ENCODE measurements at places on chromosomes 3 and 15.
A peak's percentile ranks its signal among the peaks of the same experiment; 100 is the strongest.

GRCh38 chr15:25372298-25372697, 66.5 kb downstream of the UBE3A start:
- peak; percentile 8 for DNase-seq

DNA sequence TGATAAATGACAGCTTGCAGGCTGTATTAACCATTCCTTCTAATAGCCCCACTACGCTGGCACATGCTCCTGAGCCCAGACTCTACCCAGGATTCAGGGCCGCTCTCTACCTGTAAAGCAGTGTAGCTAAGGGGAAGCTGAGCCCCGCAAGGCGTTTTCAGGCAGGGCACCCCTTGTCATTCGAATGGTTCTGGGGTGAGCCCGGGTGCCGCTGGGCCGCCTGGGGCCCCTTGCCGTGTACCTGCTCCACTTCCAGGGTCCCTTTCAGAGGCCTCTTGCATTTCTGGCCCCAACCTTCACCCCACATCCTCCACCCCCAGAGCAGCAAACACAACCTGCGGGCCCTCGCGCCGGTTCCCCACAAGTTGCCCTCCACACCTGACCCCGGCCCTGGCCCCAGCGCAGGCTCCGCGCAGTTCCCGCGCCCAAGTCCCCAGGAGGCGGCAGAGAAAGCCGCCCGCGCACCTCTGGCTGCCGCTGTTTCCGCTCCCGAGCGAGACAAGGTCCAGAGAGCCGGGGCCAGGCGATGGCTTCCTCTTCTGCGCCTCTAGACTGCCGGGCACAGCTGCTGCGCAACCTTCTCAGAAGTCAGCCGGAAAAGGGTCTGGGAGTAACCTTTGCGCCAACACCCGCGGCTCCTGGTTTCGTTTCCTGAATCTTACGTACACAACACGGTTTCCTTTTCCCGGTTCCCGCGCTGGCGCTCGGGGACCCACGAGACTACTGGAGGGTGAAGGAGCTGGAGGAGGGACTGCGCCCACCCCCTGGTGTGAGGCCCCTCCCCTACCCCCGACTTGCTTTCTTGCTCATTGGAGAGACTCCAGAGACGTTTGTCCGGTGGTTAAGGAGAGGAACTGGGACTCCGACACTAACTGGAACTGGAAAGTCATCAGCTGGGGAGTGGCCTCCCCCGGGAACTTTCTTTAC, at the start of gene PLSCR1:
Gene PLSCR1 (minus strand): TSS at position 606 of the 927 bp plus-strand sequence. CDS start 8,055 bp downstream, outside the sequence.
- DNase-seq, result peak; percentile 98

- no peak for DNase-seq
Observed at GRCh38 chr15:40731034-40731433, 24.0 kb downstream of the RMDN3 start.

DNA sequence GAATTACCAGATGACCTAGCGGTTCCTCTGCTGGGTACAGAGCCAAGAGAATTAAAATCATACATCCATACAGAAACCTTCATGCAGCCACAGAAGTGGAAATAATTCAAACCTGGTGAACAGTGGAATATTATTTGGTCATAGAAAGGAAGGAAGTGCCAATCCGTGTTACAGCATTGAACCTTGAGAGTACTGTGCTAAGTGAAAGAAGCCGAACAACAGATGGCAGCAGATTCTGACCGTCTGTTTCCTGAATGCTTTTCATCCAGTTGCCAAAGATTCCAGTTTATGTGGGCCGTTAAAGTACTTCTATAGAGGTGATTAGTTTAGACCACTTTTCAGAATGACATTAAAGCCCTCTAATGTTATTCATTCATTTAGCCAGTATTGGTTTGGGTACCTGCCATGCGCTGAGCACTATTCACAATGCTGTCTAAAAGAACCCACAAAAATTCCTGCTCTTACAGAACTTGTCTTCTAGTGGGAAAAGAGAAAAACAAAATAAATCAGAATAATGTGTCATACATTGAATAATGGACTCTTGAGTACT, 45.8 kb upstream of the SENP5 start:
- DNase-seq, result no peak

GRCh38 chr3:187185759-187186158, 11.5 kb upstream of the RTP1 start:
- DNase-seq, result no peak

DNA sequence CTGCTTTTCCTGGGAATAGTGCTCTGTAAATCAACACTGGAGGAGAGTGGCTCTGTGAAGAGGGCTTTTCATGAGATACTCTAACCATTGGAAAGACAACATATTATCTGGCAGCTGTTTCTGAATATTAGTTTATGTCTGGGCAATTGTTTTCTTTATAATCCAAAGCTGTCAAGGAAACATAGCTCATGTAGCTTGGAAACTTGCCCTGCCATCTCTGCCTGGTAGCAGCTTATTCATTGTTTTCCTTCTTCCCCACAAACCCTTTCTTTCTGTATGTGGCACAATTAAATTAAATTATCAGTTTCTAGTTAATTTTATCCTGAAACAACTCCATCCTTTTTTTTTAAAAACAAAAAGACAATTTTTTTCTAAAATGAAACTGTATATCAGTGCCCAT, 160.0 kb downstream of the EDEM1 start:
- peak; percentile 20 for DNase-seq

DNA sequence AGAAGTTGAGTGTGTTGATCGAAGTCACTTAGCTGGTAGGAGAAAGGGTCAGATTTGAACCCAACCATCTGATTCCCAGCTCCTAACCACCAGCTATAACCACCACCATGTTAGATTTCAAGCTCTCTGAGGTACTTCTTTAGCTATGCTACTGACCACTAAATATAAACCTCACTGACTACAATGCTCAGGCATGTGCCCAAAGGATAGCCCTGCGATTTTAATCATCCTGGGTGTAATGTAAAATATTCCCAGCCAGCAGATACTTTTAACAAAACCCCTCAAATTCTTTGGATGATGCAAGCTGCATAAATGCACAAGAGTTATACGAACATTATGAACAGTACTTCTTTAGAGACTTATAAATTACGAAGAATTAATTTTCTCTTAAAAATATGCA, 115.2 kb upstream of the TSC22D2 start:
- DNase-seq, result no peak

DNA sequence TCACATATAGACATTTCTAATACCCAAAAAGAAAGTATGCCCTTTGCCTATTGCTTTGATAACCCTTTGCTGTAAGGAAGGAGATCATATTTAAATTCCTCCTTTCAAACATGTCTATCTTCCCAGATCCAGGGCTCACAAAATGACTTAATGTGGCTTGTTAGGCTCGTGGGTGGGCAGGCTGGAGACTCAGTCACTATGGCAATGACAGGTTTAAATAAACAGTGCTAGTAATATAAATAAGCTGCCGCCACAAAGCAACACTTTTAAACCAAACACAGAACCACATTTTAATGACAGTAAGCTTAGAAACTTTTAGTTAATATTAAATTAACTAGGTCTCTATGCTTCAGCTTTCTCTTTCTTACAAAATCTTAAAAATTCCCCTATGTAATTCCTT, 616.0 kb upstream of the NAALADL2 start:
- peak; percentile 7 for DNase-seq

- peak; percentile 64 for DNase-seq
Observed at GRCh38 chr15:39270934-39271333, 309.9 kb upstream of the THBS1 start.

- peak; percentile 64 for DNase-seq
Observed at GRCh38 chr3:14791343-14791945, 27.3 kb upstream of the FGD5 start.

GRCh38 chr15:43808960-43809678, 8.7 kb downstream of the HYPK start:
- DNase-seq, result no peak

DNA sequence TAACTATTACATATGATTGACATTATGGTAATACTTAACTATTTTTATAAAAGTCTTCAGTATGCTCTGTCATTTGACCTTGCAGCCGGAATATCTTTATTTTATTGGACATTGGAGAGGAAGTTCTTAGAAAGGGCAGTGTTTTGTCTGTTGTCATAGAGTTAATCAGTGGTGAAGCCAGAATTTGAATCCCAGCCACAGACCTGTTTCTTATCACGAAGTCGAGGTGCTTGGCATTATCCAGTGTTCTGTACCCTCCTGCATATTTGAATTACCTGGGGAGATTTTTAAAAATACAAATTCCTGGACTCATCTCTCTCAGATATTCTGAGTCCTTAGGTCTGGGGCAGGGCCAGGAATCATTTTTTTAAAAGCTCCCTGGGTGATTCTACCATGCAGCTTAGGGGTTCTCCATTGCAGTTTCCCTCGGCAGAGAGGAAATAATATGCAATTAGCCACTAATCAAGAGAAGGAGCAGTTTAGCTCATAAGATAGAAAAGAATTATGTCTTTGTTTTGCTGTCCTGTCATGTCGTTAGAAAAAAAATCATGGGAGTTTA, 195.6 kb upstream of the CFAP20DC start:
- peak; percentile 49 for DNase-seq

GRCh38 chr3:152719264-152719663, 115.7 kb upstream of the P2RY1 start:
- DNase-seq, result peak; percentile 25

DNA sequence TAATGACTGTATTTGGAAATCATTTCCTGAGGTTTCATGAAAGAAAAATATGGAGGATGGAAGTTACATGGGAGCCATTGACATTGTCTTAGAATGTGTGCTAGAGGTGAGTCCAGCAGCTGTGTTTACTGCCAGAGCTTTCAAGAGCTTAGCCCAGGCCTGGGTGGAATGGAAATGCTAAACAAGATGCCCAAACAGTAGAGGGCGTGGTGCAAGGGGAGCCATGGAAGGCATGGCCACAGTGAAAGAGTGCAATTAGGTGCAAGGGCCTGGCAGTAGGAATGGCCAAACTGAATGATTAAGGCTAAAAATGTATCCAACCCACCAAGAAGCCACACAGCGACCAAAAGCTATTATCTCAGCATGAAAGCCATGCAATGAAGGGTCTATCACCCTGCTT, 257.7 kb upstream of the NR2F2 start:
- DNase-seq, result no peak

GRCh38 chr3:29475854-29476253, 195.0 kb downstream of the RBMS3 start:
- DNase-seq, result peak; percentile 33

DNA sequence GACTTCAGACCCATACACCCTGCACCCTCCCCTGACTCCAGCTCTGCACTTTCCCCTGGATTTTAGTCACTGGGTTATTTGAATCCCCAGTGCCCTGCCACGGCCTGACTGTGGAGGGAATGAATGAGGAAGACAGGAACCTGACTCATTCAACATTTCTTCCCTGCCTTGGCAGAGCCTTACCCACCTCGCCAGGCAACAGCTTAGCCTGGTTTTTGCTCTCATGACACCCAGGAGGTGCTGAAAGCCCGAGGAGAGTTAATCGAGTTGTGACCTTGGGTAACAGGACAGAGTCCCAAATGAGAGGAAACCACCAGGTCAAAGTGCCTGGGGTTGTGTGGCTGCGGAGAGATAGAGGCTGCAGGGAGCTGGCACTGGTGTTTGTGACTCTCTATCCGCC, 128.3 kb downstream of the SMAD6 start:
- DNase-seq, result peak; percentile 89

DNA sequence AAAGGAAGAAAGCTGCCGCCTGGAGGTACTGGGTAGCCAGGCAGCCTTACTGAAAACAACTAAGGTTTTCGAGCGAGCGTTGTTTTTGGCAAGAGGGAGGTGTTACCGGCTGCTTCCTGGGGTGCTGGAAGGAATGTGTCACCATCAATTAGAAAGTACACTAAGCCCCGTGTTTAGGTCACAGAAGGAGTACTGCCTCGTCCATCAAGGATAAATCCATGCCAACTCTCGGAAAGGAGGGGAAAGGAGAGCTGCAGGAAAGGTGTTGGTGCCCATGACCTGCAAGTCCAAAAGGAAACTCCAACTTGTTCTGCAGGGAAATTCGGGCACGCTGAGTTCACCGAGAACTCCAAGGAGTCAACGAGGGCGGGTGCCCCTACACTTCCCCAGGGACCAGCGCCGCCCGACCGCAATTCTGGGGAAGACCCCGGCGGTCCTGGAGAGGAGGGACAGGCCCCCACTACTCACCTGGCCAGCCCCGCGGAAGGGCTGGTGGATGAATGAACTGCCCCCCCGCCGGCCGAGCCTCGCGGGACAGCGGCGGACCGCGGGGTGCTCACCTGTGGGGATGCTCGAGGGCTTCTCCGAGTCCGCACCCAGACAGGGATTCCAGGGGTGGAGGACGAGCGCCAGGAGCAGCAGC, 542 bp downstream of the PLOD2 start:
- DNase-seq, result peak; percentile 89

All from kidney tubule cell (primary cell).